ENCODE measurements at places on chromosomes 3 and 15.

DNA sequence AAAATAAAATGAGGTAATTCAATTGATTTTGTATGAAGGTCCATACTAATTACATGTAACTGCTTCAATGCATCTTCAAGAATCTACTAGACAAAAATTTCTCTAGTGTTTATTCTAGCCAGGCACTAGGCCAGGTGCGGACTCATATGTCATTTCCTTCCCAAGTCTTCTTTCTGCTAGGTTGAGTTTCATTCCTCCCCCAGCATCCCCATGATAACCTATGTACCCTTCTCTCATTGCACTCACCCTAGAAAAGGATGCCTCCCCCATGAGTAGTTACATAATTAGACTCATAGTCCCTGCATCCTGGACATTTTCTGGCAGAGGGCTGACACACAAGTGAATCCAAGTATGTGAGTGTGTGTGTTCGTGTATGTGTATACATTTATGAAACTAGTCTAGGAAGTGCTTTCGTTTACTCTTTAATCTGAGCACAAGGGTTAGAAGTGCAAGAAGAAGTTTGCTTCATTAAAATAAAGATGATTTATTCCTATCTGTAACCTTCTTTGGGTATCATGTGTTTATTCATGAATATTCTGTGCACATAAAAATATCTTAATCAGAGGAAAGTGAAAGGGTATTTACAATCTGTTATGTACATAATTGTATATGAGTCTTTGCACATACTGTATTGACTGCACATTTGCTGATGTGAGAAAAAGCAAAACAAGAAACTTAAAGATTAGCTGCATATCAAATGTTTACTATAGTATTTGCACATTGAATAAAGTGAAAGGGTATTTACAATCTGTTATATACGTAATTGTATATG, 585.6 kb upstream of the ZNF717 start:
- DNase-seq = no peak

DNA sequence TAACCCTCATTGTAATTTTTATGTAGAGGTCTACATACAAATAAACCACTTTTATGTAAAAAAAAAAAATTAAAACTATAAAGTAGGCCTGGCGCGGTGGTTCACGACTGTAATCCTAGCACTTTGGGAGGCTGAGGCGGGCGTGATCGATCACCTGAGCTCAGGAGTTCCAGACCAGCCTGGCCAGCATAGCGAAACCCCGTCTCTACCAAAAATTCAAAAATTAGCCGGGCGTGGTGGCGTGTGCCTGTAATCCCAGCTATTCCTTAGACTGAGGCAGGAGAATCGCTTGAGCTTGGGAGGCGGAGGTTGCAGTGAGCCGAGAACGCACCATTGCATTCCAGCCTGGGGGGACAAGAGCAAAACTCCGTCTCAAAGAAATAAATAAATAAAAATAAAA, 766 bp upstream of the SLC12A6 start:
- no peak for DNase-seq

DNA sequence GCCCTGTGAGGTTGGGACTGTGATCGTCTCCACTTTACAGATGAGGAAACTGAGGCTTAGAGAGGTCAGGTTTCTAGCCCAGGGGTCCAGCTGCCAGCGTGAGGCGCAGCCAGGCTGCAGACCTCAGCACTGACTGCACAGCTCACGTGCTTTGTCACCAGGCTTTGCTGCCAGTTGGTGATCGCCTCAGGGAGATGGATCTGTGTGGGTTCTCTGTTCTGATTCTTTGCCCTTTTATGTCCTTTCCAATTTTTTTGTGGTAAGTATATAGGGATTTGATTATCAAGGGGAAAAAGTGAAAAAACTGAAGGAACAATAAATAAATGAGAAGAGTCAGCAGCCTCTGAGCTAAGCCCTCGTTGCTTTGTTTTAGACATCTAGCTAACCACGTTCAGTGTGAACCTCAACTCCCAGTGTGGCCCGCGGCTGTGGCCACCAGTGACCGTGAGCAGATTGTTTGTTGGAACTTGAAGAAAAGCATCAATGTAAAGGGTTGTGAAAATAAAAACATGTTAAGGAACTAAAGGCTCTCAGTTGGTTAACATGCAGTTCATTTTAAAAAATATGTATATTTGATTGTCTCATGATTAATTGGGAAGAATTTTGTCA, 117.6 kb downstream of the PDE8A start:
- no peak for DNase-seq

DNA sequence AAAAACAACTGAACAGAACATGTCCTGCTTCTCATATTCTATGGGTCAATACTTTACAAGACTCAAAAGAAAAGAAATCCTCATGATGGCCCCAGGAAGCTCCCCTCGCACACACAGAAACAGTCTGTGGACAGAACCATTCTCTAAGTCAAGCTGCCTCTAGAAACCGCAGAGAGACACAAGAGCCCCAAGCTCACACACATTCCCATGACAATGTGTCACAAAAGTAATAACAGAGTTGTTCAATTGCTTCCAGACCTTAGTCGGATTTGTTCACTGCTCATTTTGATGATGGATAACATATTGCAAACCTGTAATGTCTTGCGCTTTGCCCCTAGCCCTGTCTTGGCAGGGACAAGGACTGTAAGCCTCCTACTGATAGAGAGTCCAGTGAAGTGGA, 60.9 kb downstream of the UMPS start:
- DNase-seq = no peak

DNA sequence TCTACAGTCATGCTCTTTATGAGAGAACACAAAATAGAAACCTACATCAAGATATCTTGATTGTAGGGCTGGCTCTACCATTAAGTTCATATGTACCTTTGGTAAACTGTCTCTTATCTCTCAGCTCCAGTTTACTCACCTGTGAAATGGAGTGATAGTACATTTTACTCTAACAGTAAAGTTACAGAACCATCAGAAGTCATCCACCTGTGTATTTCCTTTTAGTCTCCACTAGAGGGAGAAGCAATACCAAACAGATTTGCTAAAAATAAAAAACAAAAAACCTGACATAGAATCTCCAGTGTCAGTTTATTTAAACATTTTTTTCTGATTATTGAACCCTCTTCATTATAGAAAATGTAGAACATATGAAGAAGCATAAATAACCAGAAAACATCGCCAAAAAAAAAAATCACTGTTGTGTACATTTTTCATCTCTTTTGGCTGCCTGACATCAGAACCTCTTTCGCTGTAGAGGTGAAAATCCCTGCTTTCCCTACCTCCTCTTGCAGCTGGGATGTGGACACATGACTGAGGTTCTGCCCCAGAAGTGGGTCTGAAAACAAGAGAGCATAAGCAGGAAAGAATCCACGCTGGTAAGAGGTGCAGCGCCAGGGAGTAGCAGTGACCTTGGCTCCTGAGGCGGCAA, 48.7 kb upstream of the WDR72 start:
- no peak for DNase-seq

- no peak for DNase-seq
Observed at GRCh38 chr3:99319450-99319849, 318.9 kb upstream of the COL8A1 start.

Measured in fibroblast of the conjunctiva (primary cell).